NCI-H1417 treated with DMSO at 0.1 percent for 48 hours (cell line): ENCODE measurements at places on chromosomes 2 and 18.

GRCh38 chr2:128589681-128590080 lies 271.0 kb upstream of the HS6ST1 start:
- no peak for DNase-seq

GRCh38 chr2:137118140-137118539 lies 352.8 kb downstream of the THSD7B start:
- no peak for DNase-seq

DNA sequence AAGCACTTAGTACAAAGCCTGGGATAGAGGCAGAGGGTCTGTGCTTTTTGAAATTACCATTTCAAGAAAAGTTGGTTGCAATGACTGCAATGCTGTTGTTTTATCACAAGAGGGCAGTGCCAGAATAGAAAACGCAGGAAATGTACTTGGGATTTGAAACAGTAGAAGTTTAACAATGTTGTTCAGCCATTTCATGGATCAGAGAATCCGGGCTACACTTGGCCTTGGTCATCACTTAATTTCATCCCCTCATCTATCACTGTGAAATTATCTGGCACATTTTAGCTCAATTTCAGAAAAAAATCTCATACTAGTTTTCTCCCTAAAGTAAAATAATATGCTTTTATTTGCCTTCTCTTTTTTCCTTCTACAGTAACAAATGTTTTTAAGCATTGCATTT lies 70.8 kb downstream of the RAPGEF4 start:
- DNase-seq: no peak

DNA sequence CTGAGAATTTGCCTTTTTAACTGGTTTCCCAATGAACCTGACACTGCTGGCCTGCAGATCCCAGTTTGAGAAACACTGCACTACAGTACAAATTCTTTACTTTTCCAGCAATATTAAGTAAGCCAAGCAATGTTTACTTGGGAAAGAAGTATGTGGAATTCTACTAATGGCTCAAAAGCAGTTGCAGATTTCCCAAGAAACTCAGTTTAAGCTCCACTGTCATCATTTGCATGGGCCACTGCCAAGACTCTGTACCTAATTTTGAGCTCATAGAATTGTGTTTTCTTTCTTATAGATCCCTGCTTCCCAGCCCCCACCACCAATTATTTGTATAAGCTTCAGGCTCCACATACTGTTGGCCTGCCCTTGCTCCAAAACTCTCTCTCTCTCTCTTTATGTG lies 676.1 kb downstream of the RNF144A start:
- DNase-seq: no peak

GRCh38 chr2:18889565-18890332 lies 300.4 kb upstream of the NT5C1B start:
- DNase-seq: no peak

GRCh38 chr2:120803764-120804335 lies 68.2 kb downstream of the GLI2 start:
- no peak for DNase-seq

DNA sequence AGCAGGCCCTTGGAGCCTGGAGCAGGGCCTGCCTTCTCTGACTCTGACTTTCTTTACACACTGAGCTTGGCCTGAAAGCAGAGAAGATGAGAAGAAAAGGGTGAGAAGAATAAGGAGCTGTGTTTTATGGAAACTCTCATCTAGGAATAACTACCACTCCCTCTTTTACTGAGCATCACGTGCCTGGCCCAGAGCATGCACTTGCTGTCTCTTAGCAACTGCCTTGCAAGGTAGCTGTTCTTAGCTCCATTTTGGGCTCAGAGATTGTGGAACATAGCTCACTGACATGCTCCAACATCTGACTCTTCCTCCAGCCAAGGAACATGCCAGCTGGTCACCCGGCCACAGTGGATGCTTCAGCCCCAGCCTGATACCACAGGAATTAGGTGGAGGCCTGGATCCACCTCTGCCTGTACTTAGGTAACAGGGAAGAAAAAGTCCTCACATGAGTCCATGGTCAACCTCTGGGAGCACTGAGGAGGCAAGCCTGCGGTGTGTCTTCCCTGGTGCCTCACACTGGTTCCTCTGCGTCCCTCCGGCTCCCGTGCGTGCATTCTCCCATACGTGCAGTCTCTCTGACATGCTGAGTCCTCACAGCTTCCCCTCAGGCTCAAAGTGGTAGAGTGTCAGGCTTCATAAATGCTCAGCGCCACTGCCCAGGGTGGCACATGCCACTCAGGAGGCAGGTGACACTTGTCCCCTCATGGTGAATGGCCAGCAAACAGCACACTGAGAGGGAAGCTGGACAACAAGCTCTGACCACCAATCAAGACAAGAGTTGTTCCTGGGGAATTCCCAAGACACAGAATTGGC lies 35.7 kb downstream of the AMER3 start:
- DNase-seq: no peak

GRCh38 chr2:138010890-138011289 lies 46.6 kb downstream of the HNMT start:
- DNase-seq: no peak

DNA sequence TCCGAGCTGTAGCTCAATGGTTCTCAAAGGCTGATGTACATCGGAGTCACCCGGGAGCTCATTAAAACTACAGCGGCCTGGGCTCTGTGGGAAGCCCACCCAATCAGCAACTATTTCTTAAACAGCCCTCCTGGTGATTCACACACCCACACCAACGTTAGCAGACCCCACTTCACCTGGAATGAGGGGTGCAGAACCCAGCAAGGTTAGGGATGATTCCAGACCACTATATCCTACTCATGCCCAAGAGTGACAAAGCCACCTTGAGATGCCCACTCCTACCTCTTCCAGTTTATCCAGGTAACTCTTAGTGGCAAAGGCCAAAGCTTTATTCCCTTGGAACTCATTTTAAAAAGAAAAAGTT lies 149.7 kb downstream of the RHBDD1 start:
- DNase-seq: no peak

DNA sequence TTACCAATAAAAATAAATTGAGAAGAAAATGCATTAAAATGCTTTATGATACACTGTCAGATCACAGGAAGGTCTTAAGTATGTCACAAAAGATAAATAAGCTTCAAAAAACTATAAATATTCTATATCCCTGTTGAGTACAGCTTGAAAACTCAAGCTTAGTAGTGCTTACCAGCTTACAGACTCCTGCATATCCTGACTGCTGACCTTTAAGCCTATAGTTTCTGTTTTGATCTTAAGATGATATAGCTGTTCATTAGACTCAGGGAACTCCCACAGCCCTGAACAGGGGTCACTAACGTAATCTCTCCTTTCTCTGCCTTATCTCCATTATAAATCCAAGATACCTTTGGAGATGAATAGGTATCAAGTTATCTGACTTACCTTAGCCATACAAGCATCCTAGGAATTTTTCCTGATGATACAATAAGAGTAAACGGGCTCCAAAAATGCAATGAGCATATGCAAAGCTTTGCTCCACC lies 93.7 kb upstream of the RBBP8 start:
- no peak for DNase-seq

- DNase-seq: no peak
Measured at GRCh38 chr18:8972116-8972515, 130.4 kb upstream of the NDUFV2 start.

DNA sequence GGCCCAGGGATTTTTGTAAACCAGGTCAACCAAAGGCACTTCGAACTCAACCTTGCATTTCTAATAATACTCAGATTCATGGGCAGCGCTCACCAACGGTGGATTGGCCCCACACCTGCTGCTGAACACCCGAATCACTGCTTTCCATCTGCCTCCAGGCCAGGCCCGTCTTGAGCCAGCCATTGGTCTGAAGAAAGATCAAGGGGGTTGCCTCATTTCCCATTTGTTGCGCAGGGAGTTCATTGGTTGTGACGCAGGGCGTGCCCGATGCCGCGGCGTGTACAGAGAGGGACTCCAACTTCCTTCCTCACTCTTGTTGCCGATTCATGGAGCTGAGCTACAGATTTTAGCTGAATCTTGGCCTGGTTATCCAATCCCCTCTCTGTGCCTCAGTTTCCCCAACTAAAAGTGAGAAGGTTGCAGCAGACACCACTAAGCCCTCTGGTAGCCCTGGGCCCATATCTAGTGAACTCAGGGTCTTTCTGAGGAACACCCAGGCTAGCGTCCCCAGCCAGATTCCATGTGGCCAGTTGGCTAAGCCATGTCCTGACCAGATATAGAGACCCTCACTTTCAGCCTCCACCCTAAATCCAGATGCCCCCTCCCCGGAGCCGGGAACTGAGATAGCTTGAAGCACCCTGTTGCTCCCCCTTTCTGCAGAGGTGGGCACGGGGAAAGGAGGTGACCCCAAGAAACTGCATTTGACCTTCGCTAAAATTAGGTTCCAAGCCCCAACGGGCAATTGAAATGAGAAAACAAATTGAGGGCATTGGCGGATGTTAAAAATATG lies 60.9 kb upstream of the HPCAL1 start:
- no peak for DNase-seq
